ENCODE measurements at places on chromosomes 16 and 17. TPM values are rescaled to one million over a fixed set of nuclear protein-coding genes. Genes with fewer than 3 reads are reported as not detected.
A peak's percentile ranks its signal among the peaks of the same experiment; 100 is the strongest.

Gene MYH13
- not detected for total RNA-seq

DNA sequence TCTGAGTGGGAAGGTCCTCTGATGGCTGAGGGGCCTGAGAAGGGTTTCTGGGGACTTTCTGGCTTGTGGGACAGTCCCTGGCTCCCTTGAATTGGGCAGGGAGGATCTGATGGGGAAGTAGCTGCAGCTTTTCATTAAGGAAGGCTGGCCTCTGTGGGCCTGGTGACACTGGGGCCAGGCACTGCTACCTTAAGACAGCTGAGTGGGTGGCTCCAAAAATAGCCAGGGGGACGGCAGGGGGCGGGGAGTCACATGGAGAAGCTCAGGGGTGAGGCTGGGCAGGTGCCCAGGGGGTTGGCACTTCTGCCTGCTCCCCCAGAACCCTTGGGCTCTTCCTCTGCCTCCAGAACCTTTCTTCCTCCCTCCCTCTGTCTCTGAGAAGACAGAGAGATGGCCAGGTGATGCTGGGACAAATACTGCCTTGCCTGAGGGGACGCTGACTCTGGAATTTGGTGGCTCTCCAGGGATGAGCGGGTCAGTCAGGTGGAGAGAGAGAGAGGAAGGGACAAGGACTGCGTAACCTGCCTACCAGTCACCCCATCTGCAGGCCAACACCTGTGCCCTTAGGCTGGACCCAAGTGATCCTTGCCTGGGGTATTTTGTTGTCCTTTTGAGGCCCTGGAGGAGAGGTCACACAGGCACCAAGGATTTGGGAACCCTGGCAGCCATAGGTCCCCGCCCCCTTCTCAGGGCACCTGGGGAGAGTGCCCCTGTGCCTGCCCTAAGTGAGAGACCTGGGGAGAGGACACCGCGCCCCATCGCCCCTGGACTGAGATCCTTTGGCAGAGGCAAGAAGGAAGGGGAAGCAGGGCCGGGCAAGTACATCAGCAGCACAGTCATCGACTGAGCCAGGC, 1.7 kb upstream of the SGCA start:
- DNase-seq = no peak

Gene CCL7
- not detected for total RNA-seq

- DNase-seq = peak; percentile 96
Observed at GRCh38 chr16:3457434-3458252, 14.2 kb downstream of the NAA60 start.

Gene CDC42EP4
- 78.8 TPM for total RNA-seq

Gene NPIPA7
- total RNA-seq = 3.5 TPM

- no peak for DNase-seq
Observed at GRCh38 chr16:16004314-16004749, 54.9 kb downstream of the ABCC1 start.

DNA sequence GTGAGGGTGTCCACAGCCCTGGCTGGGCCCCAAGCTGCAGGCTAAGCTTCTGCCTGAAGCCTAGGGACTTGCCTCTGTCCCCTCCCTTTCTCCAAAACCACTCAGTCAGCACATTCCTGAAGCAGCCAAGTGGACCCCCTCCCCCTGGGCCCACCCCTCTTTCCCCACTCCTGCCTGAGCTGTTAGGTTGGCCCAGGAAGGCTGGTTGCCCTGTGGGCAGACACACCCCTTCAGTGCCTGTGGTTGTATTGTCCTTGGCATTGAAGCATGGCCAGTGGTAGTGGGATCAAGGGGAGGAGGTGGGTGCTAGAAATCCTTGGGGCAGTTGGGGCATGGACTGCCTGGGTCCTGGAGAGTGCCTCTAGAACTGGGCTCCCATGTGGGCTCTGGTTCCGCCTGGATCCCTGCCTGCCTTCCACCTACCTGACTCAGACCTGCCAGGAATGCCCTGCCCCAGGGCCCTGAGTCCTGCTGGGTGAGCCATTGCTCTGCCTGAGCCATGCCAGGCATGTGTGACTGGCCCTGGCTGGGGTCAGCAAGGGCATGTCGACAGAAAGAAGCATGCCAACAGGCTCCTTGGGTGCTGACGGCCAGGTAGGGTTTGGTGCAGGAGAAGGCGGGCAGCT, 2.1 kb downstream of the TRAF4 start:
- no peak for DNase-seq

DNA sequence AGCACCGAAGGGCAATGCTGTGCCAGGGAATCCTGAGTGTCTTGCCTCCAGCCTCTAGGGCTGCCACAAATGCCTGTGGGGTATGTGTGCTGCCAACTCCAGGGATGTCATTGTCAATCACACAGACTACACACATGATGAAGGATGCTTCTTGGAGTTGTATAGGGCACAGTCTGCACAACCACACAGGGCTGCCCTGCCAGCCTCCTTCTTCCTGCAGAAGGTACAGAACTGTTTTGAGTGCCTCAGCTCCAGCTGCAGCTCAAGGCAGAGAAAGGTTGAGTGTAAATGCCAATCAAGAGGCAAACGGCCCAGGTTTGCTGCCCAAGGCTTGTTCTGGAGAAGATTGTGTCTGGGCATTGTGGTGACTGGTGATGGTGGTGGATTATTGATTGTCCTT, 15.6 kb downstream of the SCNN1B start:
- no peak for DNase-seq

DNA sequence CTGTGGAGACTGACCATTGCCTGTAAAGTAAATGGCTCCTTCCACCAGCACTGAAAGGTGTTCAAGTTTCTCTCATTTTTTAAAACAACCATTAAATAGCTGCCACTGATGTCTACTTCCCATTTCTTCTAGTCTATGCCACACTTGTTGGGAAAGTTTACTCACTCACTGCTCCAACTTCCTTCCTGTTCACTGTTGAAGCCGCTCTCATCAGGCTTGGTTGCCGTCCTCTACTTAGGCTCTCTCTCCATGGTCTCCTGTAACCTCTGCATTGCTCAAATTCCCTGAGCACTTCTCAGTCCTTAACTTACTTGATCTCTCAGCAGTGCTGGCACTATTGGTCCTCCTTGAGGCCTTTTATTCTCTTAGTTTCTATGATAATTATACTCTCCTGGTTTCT, 32.4 kb downstream of the SNX11 start:
- no peak for DNase-seq

DNA sequence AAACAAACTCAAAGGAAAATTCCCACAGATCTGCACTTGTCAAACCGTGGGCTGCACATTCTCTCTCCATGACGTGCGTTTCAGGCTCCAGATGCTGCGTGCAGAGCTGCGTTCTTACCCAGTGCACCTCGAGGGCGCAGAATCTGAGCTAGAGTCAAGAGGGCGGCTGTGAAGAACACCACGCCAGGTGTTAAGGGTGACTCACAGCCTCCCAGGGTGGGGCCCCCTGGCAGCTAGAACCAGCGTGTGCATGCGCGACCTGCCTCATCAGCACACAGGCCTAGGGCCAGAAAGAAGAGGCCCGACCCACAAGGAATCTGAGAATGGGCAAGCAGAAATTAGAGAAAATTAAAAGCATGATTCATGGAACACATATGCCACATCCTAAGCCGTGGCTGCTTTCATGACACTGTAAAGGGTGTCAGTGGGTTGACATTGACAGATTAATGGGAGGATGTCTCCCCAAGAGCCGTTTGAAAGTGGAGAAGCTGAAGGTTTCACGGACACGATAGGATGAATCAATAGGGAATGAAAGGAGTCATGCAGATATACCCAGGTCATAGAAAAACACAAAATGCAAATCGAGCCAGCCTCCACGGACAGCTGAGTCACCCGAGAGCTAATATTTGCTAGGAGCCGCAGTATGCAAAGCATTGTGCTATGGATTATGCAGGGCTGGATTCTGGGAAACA, 29.0 kb downstream of the MARCHF10 start:
- DNase-seq = peak; percentile 18

DNA sequence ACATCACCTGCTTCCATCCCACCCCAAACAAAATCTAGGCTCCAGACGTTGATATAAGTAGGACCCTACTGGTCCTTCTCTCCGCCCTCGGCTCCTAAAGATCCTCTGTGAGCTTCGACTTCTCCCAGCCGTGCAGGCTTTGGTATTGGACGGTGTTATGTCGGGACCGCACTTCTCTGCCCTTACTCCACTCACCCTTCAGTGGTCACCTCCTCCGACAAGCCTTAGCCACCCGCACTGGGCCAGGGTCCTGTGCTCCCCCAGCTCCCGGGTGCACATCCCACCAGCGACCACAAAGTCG, 1.6 kb downstream of the PSMB10 start:
- DNase-seq = no peak

GRCh38 chr17:36858119-36859002, 78.9 kb upstream of the LHX1 start:
- no peak for DNase-seq

Gene CCL22
- not detected for total RNA-seq

- DNase-seq = no peak
Observed at GRCh38 chr16:1290063-1290501, 19.4 kb upstream of the UBE2I start.

Gene CEP20
- 25.4 TPM for total RNA-seq

Gene CDT1
- 36.8 TPM for total RNA-seq

DNA sequence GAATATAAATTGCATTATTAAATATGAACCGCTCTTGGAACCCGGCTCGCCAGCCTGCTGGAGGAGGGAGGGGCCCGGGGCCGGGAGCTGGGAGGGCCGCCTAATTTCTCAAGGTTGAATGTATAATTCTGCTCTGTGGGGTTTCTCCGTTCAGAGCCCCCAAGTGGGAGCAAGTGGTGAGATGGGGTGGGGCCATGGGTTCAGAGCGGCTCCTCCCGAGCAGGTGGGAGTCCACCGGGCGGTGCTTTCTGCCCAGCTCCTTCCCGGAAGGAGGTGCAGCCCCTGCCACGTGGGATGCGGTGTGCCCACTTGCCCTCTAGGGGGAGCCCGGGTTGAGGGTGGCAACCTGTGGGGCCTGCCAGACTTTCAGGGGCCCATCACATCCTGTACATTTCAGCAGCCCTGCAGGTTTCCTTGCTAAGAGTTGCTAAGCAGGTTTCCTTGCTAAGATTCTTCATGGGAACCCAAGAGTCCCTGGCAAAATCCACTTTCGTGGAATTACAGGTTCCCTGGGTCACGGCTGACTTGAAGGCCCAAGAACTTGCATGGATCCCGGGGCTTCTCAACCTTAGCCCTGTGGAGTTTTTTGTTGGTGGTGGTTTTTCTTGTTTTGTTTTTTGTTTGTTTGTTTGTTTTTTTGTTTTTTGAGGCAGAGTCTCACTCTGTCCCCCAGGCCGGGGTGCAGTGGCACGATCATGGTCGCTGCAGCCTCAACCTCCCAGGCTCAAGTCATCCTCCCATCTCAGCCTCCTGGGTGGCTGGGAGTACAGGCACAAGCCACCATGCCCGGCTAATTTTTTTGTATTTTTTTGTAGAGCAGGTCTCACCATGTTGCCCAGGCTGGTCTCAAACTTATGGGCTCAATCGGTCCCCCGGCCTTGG, 196.7 kb upstream of the GSE1 start:
- DNase-seq = no peak

Gene GAS7
- 19.5 TPM for total RNA-seq

DNA sequence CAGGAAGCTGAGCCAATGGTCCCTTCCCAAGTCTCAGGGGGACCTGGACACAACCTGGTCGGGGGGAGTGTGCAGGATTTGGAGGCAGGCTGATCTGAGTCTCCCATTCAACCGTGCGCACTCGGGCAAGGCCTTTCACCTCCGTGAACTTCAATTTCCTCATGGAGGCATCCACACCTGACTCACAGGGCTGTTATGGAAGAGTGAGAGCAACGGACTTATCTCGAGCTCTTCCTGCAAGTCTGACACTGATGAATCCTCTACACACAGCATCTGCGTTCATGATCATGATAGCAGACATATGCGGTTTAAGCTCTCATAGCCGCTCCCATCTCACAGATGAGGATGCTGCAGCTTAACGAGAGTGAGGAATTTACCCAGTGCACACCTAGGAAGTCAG, 21.6 kb downstream of the TIMM22 start:
- DNase-seq = no peak

GRCh38 chr16:76932541-76933211, 258.3 kb upstream of the MON1B start:
- no peak for DNase-seq

- no peak for DNase-seq
Observed at GRCh38 chr17:48892940-48893645, 506 bp downstream of the ATP5MC1 start.

GRCh38 chr16:85645021-85645589, 32.0 kb downstream of the GSE1 start:
- no peak for DNase-seq

- DNase-seq = no peak
Observed at GRCh38 chr16:15971440-15971815, 22.0 kb downstream of the ABCC1 start.

DNA sequence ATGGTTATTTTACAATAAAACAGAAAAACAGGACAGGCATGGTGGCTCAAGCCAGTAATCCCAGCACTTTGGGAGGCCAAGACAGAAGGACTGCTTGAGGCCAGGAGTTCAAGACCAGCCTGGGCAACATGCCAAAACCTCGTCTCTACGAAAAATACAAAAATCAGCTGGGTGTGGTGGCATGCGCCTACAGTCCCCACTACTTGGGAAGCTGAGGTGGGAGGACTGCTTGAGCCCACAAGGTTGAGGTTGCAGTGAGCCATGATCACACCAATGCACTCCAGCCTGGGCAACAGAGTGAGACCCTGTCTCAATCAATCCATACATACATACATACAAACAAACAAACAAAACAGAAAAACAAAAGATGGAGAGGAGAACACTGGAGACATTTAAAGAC, 45.6 kb downstream of the USP31 start:
- no peak for DNase-seq

- no peak for DNase-seq
Observed at GRCh38 chr17:18990331-18990730, 14.2 kb downstream of the FAM83G start.

DNA sequence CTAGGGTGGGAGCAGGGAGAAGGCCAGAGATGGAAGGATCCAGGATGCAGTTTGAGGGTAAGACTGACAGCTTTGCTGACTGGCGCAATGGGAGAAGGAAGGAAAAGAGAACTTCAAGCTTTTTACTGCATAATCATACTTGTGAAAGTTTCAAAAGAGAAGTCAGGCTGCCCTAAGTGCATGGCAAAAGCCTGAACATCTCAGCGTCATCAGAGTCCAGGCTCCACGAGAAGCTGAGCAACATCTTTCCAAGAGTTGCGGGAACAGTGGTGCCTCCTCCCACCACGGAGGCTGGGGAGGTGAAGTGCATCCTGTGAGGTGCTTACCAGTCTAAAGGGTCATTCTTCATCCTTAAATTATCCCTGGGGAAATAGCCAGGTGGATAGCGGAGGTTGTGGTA, 26.9 kb upstream of the SLC38A8 start:
- DNase-seq = no peak

- peak; percentile 70 for DNase-seq
Observed at GRCh38 chr16:85709766-85710585, 21.2 kb upstream of the GINS2 start.

DNA sequence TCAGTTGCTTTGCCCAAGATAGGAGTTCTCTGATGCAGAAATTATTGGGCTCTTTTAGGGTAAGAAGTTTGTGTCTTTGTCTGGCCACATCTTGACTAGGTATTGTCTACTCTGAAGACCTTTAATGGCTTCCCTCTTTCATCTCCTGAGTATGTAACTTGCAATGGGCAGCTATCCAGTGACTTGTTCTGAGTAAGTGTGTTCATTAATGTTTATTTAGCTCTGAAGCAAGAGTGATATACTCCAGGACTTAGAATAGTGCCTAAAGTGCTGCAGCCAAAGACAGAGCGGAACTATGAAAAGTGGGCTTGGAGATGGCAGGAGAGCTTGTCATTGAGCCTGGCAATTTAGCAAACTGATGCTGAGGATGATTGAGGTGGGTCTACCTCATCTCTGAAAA, 8.8 kb upstream of the TANGO6 start:
- DNase-seq = no peak

Gene VMP1
- 124 TPM for total RNA-seq

Gene TMEM114
- not detected for total RNA-seq

Gene ELP5
- total RNA-seq = 43.1 TPM

Gene UMOD
- total RNA-seq = not detected
